ENCODE measurements at places on chromosomes 4 and X.

DNA sequence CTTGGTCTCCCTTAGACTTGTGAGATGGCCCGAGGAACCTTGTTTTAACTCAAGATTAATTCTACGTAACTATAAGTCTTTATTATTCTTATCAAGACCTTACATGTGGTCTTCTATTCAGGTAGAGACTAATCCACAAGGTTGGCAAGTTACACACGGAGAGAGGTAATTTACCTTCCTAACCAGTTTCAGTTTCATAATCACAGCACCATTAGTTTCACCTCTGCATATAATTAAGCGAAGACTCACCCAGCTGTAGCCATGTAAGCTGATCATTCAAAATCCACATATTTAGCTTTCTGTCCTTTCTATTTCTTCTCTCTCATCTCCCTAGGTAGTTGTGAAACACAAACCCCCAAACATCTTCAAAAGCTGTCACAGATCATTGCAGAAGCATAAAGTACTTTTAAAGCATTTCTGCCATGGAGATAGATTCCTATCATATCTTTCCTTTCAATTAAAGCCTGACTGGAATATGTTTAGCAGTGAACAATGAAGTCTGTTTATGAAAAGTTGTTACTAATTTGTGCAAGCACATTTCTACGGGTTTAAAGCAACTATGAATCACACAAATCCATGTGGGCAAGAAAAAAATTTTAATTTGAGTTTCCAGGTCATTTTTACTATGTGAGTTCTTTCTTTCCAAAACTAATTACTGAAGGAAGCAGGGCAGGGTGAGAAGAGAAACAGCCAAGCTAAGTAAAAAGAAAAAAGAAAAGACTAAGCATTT is 78.5 kb downstream of the BTC start:
- no peak for DNase-seq

DNA sequence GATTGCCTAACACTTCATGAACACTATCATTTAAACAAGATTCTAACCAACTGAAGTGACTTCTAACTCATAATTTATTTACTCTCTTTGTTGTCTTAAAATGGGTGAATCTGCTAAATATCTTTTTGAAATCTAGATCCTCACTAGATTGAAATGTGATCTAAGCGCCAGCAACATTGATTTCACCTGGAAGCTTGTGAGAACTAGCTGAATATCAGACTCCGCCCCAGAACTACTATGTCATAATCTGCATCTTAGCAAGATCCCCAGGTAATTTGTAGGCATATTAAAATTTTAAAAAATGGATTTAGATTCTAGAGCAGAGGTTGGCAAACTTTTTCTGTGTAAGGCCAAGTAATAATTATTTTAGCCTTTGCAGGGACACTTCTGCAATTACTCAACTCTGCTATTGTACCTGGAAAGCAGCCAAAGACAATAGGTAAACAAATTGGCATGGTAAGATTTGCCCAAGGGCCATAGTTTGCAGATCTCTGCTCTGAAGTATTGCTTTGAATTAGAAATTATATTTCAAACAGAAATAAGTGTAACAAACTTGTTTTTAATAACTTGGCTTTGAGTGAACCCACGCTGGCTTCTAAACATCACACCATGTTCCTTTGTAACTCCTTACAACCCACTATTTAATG is 121.5 kb downstream of the REELD1 start:
- DNase-seq: no peak

- no peak for DNase-seq
Measured at GRCh38 chr4:15757054-15757453, 21.1 kb upstream of the CD38 start.

GRCh38 chr4:1490011-1490653 is 83.9 kb upstream of the NKX1-1 start:
- DNase-seq: no peak

GRCh38 chrX:96791559-96791958 is 92.1 kb upstream of the RPA4 start:
- no peak for DNase-seq
